CD4-positive, alpha-beta T cell treated with Interferon alpha-2 for 1 hour (primary cell): ENCODE measurements at places on chromosomes 6 and 20.
A peak's percentile ranks its signal among the peaks of the same experiment; 100 is the strongest.

DNA sequence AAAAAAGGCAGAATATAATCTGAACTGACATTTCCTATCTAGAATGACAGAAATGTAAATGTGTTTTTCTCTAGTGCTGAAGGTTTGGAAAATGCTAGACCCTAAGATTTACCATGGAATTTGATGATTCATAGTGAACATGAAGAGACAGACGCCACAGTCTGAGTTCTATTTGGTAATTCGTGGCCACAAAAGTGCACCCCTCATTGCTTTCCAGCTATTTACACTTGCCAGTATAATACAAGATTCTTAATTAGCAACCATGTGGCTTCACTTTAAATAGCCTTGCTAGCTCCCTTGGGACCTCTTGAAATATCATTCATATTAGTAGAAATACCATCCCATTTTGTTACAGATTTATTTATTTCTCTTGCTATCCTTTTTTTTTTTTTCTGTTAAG lies 636.8 kb downstream of the PRKN start:
- no peak for DNase-seq

- DNase-seq = no peak
Measured at GRCh38 chr6:21201187-21201586, 392.4 kb upstream of the SOX4 start.

- no peak for DNase-seq
Measured at GRCh38 chr20:15642676-15643075, 930.6 kb downstream of the KIF16B start.

GRCh38 chr6:116973976-116974375 lies 96.9 kb downstream of the RFX6 start:
- no peak for DNase-seq

- DNase-seq = peak; percentile 29
Measured at GRCh38 chr6:167898673-167899311, 72.1 kb downstream of the AFDN start.

GRCh38 chr6:145761584-145761983 lies 26.3 kb upstream of the EPM2A start:
- peak; percentile 2 for DNase-seq

DNA sequence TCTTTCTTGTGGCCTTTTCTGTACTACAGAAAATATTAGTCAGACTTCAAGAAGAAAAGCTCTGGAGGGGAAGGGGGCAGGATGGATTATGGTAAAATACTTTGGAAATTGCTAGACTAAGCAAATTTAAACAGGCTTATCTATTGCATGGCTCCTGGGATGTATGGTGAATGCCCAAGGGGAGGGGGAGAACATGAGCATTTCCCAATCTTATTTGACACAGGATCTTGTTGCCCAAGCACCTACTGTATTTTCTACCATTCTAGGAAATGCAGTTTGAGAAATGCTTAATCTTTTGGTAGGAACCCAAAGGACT lies 86.1 kb upstream of the LAMP5 start:
- DNase-seq = no peak

DNA sequence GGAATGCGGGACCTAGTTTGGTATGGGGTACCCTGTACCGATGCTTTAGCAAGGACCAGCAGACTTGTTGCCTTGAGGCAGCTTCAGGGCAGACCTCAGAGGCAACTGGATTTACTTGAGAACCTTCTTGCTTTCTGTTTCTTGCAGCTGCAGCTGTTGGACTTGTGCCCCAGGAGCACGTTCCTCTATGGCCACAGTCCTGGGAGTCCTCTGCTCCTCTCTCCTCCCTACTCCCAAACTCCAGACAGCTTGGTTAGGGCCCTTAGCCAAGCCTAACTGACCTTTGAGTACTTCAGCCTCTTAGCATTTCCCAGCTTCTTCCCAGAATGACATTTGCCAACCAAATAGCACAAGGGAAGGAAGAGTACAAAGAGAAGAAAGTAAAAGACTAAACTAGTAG lies 34.7 kb downstream of the GHRH start:
- no peak for DNase-seq

DNA sequence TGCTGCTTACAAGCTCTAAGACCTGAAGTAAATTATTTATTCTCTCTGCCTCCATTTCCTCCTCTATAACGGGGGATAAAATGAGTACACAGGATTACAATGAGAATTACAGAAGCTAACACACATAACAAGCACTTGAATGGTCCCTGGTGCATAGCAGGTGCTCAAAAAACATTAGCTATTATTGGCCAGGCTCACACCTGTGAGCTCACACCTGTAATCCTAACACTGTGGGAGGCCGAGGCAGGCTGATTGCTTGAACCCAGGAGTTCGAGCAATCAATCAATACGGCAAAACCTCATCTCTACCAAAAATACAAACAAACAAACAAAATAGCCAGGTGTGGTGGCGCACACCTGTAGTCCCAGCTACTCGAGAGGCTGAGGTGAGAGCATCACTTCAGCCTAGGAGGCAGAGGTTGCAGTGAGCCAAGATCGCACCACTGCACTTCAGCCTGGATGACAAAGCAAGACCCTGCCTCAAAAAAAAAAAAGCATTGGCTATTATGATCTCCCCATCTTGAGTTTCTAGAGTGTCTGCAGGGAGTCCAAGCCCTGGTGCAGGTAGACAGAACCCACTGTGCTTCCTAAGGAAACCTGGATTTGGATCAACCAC lies 68.1 kb downstream of the PREX1 start:
- no peak for DNase-seq

DNA sequence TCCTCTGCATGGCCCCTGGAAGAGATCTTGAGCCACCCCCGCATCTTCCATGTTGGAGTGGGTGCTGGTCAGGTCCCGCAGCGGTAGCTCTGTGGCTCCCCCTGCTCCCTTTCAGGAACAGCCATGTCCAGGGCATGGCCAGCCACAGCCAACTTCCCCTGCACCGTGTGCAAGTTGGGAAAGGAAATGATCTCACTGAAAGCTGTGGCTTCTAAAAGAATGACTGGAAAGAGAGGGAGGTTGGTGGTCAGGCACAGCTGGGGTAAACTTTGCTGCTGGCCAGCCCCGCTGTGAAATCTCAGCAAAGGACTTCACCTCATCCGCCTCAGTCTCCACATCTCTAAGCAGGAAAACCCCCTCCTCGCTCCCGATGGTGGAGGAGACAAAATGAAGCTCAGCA lies 153.6 kb upstream of the CST7 start:
- no peak for DNase-seq

DNA sequence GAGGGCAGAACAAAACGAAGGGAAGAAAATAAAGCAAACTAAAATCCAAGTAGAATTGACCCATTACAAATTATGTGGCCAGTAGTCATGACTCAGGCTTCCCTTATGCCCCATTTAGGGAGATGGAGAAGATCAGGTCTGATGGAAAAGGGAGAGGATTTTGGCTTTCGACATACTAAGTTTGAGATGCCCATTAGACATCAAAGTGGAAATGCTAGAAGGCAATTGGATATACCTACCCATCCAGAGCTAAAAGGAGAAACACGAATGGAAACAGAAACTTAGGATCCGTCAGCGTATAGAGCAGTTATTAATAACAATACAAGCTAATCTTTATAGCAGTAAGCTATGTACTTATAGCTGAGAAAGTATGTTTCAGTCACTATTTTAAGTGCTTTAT lies 4.8 kb downstream of the TRPC4AP start:
- no peak for DNase-seq

- no peak for DNase-seq
Measured at GRCh38 chr6:123925842-123926399, 122.3 kb downstream of the NKAIN2 start.
